Renal cortical epithelial cell (primary cell): ENCODE measurements at places on chromosomes 3 and 15.

DNA sequence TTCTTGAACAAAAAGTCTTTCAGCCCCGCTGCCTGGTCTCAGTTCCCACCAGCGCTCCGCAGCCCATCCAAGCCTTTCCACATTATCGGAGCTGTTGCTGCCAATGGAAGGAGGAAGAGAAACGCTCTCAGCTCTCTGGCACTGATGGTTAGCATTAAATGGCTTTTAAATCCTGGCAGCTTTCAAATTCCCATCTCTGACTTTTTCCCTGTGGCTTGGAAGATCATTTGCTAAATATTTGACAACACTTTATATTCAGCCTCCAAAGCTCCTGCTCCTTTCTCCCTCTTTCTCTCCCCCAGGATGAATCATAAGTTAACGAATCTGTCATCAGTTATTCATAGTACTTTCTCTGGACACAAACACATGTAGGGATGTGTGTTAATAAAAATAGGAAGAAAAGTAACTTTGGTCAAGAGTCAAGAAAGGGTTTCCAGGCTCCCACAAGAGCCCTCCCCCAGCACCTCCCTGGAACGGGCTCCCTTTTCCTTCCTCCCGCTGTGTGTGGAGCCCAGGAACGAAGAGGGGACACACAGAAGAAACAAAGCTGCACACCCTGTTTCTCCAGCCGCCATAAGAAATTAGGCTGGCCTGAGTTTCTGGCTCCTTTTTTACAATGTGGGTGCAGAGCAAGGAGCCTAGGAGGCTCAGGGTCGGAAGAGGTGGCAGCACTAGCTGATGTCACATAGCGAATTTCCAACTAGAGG is 47.6 kb upstream of the TSEN2 start:
- peak; percentile 22 for DNase-seq

DNA sequence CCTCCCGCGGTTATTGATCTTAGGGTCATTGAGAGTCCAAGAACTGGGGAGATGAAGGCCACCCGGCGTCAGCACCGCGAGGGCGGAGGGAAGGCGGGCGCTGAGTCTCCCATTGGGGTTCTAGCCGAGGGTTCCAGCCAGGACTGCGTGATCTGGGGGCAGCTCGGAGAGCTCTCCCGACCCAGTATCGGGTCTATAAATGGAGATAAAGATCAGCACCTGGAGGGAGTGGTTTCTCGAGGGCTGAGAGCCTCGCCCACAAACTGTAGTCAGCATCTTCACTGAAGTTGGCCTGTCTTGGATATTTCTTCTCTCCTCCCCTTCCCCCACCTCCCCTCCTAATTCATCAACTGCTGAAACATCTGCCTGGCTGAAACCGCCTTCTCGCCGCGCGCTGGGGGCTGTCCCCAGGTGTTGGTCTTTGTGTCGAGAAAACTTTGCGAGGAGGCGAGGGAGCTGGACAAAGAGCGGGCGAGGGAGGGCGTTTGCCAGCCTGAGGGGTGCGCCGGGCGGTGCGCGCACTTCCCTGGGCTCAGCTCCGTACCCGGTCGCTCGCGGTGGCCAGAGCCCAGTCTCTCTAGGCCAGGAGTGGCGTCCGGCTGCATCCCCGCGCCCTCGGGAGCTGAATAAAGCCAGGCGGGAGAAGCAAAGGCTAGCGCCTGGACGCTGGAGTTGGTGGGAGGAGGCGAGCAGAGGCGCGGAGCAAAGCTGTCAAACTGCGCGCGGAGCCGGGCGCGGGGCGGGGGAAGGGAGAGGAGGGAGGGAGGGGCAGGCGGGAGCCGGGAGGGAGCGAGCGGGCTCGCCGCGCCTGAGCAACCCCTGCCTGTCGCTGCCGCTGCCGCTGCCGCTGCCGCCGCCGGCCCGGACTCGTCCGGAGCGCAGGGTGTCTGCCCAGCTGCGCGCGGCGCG is at the start of gene ST8SIA2:
Gene ST8SIA2, plus strand, starts transcription at position 811 of the 909 bp plus-strand sequence. CDS start 184 bp downstream, outside the sequence.
- DNase-seq: no peak

GRCh38 chr3:73413619-73414018 is 211.1 kb downstream of the PDZRN3 start:
- no peak for DNase-seq

- no peak for DNase-seq
These were observed 1131.4 kb downstream of the IGSF11 start for GRCh38 chr3:117903226-117903625.

DNA sequence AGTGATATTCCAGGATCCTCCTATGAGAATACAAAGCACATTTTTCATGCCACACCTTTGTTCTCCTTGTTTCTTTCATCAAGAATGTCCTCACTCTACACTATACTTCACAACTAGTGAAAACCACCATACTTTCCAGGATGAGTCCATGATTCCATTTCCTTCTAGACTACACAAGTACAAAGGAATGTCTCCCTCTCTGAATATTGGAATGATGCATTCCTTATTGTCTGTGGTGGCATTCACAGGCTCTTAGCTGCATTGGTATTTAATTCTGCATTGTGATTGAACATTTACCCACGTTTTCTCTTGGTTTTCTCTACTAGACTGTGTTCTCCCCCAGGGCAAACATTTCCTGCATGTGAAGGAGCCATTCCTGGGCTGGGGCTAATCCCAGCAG is 217.5 kb downstream of the RAP2B start:
- DNase-seq: peak; percentile 30

DNA sequence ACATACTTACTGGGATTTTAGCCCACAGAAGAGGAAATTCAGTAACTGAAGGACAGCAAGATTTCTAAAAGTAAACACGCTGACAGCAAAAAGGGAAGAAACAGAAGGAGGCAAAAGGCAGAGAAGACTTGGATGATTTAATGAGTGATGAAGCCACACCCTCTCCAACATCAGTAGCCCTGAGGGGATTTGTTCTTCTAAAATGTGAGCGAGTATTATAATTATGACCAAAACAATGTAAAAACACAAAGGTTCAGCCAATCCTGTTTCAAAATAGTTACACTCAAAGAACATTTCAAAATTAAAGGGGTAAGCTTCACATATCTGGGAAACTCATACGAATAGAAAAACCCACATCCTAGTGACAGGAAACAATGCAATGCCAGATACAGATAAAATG is 25.0 kb downstream of the MCCC1 start:
- no peak for DNase-seq

GRCh38 chr15:64521201-64521600 is 60.8 kb downstream of the ZNF609 start:
- DNase-seq: no peak

DNA sequence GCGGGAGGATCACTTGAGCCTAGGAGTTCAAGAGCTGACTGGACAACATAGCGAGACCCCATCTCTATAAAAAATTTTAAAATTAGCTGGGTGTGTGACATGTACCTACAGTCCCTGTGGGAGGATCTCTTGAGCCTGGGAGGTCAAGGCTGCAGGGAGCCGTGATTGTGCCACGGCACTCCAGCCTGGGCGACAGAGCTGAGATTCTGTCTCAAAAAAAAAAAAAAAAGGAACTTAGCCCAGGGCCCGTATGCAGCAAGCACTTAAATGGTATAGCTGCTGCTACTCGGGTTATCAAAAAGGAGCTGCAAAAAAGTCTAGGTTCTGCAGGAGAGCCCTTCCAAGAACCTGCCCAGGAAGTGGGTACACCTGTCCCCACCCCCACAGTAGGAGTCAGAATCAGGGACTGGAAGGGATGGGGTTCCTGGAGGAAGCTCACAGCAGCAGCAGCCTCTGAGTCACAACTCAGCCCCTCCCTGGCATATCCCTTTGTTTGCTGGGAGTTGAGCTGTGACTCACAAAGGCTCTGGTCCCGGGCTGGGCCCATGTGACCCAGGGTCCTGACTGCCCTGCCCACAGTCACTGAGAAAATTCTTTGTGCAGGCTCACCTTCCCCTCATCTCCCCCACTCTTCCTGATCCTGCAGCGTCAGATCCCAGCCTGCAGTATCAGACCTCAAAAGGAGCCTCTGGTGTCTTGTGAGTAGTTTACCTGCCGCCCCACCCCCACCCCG is at the start of gene SPATA12:
Gene SPATA12, plus strand, starts transcription at position 576 of the 733 bp plus-strand sequence. CDS start 13,031 bp downstream, outside the sequence.
- DNase-seq: peak; percentile 97

- peak; percentile 63 for DNase-seq
These were observed 1.5 kb downstream of the CYP1A1 start for GRCh38 chr15:74723754-74724334.

- no peak for DNase-seq
These were observed 1053.0 kb downstream of the TUSC7 start for GRCh38 chr3:117762621-117763037.

DNA sequence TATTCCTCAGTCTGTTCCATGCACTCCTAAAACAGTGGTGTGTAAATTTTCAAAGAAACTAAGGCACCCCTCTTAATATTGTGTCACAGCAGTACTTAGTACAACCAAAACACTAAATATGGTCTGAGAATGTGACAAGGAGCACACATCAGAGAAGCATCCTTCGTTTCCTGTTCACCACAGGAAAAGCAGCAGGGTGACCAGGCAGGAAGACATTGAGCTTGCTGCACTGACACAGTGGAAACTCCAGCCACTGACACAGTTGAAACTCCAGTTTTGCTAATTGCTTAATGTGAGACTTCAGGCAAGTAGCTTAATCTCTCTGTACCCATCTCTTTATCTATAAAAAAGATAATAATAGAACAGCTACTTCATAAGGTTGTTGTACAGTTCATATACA is 353.0 kb upstream of the RORA start:
- DNase-seq: no peak

DNA sequence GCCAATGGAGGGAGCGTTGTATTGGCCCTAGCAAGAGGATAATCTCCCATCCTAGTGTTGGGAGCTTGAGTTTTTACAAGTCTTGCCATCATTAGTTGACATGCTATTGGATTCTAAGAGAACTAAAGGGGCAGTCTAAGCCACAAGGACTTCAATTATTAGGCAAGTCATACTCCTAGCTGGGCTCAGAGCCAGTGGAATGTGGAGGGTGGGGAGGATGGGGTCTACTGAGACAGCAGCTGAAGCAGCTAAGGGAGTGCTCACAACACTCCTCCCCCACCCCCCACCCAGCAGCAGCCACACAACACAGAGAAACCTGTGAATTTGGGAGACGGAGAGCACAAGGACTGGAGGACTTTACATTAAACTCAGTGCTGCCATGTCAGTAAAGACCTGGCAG is 27.9 kb downstream of the FRG2C start:
- no peak for DNase-seq

DNA sequence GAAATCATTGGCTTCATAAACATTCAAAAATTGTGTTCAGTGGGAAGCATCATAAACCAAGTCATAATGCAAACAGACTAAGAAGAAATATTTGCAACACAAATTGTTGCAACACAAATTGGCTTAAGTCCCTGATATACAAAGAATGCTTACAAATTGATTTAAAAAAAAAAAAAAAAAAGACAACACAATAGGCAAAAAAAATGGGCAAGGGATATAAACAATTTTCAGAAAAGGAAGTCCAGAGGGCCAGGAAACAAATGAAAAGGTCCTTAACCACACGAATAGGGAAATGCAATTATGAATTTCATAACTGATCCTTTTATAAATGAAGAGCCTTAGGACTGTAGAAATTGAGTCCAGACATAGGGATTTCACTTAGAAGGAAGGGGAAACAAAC is 98.9 kb downstream of the LRRK1 start:
- DNase-seq: no peak

GRCh38 chr3:82229397-82229796 is 468.0 kb upstream of the GBE1 start:
- no peak for DNase-seq

- DNase-seq: peak; percentile 20
These were observed 1.9 kb upstream of the MEX3B start for GRCh38 chr15:82047453-82048400.

- DNase-seq: no peak
These were observed 12.0 kb downstream of the TMEM266 start for GRCh38 chr15:76071806-76072205.

DNA sequence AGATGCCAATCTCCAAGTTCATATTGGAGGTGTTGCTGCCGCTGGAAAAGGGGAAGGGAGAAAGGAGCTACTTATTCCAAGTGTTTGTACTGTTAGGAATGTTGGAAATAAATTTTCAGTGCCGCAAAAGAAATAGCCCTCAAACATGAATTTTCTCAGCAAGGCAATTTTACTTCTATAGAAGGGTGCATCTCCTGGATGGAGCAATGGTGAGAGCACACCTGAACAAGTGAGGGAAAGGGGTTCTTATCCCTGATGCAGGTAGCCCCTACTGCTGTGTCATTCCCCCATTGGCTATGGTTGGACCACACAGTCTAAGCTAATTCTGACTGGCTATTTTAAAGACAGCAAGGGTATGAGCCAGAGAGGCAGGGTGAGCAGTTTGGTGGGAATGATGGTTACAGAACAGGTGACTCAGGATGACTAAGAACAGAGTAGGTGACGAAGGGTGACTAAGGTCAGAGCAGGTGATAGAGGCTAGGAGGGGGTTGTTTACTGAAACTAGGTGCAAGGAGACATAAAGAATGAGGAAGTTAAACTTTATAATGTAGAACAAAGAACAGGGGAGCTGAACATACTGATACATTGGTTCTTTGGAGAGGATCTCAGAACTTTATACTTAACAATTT is 503.5 kb downstream of the EDEM1 start:
- DNase-seq: no peak

- no peak for DNase-seq
These were observed 133.3 kb downstream of the RPLP1 start for GRCh38 chr15:69585937-69586336.

GRCh38 chr15:80531796-80532195 is 127.6 kb downstream of the ARNT2 start:
- DNase-seq: no peak

GRCh38 chr15:101250341-101250831 is 1.5 kb downstream of the CHSY1 start:
- peak; percentile 91 for DNase-seq

DNA sequence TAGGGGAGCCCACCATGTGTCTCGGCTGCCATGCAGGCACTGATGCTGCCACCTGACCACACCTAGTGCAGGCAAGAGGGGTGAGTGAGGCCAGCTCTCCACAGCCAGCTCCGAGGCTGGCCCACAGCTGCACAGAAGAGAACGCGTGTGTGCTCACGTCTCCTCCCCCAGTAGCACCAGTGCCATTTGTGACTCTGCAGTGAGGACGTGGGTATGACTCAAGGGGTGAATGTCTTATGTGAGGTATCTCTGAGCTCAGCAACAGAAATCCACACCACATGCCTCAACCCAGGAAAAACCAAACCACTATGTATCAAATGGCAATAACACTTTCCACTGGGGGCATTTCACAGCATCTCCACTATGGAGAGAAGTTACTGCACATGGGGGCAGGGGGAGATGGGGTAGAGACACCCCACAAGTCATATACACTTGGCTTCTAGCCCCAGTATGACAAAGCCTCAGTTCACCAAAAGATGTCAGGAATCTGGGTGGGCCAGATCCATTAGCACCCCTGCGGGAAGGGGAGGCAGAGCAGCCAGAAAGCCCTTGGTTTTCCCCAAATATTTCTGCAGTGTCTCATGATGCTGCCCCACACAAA is 87.6 kb downstream of the LRIG1 start:
- DNase-seq: peak; percentile 9

DNA sequence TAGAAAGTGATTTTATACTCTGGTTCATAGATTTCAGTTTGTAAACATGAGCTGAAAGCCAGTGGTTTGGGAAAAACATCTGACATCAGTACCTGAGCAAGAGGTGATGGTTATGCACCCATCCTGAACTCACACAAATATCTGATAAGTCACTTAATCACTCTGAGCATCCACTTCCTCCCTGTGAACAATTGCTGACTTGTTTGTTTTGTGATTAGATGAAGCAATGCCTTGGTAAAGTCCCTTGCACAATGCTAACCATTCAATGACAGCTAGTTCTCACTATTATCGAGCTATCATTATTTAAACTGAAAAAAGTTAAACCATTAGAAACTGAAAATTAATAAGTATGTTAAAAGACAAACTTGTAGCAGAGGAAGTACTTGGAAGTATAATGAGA is 303.0 kb downstream of the PLOD2 start:
- DNase-seq: peak; percentile 33
